Jurkat, Clone E6-1 (cell line): ENCODE measurements at places on chromosomes 4 and X.

DNA sequence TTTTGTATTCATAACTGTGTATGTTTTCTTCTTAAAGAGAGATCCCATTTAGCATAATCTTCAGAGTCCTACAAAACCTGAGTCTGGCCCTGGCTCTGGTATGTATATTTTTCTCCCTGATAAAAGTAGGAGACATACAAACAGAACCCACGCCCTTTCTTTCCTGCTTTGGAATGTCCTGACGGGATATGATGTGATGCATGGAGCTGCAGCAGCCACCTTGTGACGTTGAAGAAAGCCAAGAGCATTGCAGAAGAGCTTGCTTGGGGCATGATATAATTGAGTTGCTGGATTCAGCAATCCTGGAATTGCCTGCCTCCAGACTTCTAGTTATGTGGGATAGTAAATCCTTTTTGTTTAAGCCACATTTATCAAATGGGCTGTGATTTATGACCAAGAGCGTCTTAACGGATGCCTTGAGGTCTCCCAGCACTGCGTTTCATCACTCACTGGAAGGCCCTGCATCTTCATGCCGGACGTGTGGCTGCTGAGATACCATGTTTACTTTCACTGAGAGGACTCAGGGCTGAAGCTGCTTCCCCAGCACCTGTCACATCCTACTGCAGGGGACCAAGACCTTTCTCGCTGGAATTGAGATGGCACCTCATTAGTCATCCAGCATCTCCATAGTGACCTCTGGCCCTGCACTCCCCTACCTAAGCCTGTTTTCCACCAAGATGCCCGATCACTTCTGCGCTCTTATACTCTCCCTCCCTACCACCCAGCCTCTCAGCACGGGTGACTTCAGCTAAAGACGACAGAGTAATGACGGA, 107.0 kb downstream of the ENPP6 start:
- no peak for DNase-seq

DNA sequence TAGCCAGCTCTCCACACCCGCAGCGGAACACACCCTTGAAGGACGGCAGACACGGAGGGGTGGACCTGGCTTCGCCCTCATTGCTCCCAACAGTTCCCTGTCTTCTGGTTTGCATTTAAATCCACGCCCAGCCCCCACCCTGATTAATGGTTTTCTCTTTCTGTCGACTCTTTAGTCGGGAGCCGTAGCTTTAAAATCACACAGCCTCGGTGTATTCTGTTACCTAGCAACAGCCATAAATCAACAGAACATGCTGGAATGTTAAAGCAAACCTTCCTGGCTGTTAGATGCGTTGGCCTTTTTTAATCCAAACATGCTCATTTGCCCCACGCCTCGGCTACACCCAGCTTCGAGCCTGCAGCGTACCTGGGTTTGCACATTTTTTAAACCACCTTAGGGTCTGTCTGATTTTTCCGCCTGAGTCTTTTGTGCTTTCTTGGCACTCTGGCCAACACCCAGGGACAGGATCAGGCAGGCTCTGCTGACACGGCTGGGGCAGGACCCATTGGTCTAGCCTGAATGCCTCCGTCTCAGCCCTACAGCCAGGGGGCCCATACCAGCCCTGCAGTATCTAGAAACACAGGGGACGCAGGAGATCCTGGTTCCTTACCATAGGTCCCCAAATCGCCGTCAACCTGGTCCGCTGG, 21.4 kb upstream of the PPP2R2C start:
- DNase-seq: no peak

DNA sequence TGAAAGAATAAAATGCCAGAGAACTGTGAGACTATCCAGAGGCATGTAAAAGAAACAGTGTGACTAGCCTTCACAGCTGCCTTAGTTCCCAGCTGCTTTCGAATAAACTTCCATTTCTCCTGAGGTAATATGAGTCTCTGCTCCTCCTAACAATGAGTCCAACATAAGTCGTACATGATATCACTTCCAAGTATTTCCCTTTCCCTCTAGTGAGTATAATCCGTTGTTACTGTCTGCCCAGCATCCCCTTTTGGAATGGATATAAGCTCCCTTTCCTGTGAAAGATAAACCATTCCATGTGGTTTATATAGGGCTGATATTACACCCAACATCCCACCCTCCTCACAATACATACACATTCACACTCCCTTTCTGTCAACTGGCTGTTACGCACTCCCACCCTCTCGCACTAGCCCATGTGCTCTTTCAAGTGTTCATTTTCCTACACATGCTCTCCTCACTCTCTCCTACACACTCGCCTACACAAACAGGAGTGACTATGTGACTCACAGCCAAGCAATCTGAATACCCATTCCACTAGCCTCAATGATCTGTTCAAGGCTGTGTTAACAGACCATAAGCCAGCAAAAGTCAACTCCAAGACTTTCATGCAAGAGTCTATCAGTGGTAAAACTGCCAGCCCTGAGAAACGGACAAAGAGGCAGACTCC, 5.0 kb downstream of the NAF1 start:
- no peak for DNase-seq

DNA sequence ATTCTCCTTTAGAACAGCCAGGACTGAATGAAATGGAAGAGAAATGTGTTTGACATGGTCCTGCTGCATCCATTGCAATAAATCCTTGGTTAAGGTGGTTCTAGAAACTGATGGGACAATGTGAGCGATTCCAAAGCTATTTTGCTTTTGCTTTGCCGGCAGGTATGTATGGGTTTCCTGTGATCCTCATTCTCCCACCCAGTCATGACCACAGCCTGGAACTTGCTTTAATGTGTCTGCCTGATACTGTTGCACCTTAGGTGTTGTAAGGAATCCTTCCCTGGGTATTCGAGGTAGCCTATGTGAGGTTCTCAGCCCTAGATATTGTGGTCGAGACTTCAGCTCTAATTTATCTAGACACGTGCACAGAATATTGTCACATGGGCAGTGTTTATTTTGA, 86.1 kb downstream of the ZNF518B start:
- no peak for DNase-seq

DNA sequence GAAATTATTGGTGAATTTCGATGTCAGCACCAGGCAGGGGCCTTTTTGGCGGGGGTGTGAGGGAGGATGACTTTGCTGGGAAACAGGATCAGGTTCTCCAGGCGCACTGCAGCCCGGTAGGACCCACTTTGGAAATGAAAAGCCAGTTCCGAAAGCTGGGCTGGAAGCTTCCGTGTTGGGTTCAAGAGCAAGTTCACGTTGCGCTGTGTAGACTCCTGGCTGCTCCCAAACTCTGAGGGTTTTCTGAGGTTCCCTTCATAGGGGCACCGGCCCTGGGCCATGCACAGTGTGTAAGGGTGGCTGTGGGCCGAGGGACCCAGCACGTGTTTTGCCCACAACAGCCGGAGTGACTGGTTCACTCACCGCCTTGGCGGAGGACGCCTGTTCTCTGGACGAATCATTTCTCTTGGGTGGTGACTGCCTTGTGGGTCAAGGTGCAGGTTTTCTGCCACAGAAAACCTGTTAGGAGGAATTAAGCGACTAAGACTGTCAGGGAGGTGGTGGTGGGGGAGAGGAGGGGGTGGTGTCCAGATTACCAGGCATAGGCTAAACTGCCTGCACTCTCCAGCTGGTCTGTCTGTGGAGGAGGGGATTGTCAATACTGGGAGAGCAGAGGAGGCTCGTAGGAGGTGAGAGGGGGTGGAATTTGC, 8.0 kb downstream of the SHOX start:
- no peak for DNase-seq
